ENCODE measurements at places on chromosomes 13 and 19.

DNA sequence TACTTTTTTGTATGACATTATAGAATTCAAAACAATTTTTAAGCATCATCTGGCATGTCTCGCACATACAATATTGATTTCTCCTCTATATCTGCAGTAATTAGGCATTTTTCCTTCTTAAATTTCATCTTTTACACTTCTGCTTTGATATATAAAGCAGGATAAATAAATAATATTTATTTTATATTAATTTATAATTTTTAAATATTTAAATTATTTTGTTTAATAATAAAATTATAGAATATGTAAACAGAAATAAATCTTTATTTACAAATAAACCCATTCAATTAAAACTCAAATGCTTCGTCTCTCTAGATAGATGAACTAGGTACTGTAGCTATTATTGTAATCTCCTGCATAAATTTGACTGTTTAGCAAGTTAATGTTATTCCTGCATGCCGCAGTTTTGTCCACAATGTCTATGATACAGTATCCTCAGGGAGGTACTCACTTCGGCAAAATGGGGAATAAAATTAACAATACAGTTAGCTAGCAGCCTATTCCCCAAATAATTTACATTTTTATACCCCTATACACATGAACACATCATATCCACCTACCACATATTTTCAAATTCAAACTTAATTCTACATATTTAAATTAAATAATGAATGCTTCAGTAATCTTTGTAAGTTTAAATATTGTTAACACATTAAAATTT lies 473.6 kb upstream of the SLC10A2 start:
- no peak for DNase-seq

- no peak for DNase-seq
Observed at GRCh38 chr19:13795595-13796300, 505 bp downstream of the ZSWIM4 start.

DNA sequence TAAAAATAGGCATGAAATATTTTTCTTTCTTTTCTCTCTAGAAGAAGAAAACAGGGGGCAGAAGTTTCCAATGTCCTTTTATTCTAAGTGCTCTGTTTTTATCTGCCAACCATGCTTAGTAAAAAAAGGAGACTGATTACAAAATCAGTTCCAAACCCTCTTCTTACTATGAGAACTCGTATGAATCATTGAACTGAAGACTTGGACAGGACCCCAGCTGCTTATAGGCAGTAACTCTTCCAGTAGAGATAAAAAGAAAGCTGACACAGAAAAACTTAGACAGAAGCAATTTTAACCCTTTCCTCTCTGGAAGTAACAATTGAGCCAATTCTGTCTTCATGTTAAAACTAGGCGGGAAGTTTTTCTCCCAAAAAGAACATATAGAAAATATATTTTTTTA lies 24.5 kb upstream of the FREM2 start:
- DNase-seq, result no peak

DNA sequence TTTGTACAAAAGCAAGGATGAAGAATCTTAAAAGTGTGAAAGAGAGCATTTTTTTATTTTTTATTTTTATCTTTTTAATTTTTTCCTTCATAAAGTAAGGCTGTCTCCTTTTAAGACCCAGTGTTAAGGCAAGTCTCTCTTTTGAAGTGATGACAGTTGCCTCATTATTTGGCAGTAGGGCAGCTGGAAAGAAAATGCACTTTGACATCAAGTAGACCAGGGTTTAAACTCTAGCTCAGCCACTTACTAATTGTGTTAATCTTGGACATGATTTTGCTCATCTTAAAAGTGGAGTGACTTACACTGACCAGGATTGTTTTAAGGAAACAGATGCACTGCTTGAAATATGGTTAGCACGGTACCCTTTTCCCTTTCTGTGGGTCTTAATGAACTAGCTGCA lies 18.5 kb downstream of the GPALPP1 start:
- no peak for DNase-seq

- DNase-seq, result peak; percentile 93
Observed at GRCh38 chr13:46982856-46983582, 86.2 kb upstream of the HTR2A start.

DNA sequence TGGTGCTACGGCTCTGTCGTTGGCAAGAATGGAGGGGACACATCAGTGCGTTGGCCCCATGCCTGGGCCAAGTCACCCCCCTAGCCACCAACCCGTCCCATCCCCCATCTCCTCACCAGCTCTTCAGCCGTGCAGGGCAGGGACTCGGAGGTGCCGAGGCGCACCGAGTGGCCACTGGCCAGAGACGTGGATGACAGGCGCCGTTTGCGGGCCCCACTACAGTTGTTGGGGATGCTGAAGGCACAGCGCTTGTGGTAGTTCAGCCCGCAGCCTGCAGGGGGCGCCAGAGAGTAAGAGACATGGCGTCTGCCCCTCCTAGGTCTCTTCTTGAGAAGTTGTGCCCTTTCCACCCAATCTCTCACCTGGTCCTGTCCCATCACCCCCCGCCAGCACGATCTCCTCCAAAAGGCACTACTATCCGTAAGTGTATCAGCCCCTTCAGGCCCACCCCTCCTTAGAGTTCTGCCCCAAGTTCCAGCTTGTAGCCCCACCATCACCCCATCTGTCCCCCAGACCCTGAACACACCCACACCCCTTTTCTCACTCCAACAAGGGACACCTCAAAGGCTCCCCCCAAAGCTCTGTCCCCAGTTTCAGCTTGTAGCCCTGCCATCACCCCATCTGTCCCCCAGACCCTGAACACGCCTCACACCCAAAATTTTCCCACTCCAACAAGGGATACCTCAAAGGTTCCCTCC lies 12.4 kb downstream of the PRKD2 start:
- DNase-seq, result no peak

GRCh38 chr13:97321101-97321500 lies 99.0 kb downstream of the MBNL2 start:
- DNase-seq, result no peak

- peak; percentile 100 for DNase-seq
Observed at GRCh38 chr19:38850436-38850975, 720 bp upstream of the HNRNPL start.

GRCh38 chr19:1847684-1848398 lies 442 bp downstream of the REXO1 start:
- no peak for DNase-seq

DNA sequence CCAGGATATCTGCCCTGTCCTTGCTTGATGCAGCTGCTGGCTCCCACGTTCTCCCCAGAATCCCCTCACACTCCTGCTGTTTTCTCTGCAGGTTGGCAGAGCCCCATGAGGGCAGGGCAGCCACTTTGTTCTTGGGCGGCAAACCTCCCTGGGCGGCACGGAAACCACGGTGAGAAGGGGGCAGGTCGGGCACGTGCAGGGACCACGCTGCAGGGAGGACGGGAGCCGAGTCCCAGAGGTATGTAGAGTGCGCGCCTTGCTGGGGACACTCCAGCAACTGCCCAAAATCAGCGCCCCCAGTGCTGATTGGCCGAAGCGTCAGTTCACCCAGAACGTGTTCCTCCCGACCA lies 30.3 kb upstream of the MIER2 start:
- no peak for DNase-seq

GRCh38 chr19:6423499-6424194 lies 964 bp downstream of the KHSRP start:
- DNase-seq, result no peak

DNA sequence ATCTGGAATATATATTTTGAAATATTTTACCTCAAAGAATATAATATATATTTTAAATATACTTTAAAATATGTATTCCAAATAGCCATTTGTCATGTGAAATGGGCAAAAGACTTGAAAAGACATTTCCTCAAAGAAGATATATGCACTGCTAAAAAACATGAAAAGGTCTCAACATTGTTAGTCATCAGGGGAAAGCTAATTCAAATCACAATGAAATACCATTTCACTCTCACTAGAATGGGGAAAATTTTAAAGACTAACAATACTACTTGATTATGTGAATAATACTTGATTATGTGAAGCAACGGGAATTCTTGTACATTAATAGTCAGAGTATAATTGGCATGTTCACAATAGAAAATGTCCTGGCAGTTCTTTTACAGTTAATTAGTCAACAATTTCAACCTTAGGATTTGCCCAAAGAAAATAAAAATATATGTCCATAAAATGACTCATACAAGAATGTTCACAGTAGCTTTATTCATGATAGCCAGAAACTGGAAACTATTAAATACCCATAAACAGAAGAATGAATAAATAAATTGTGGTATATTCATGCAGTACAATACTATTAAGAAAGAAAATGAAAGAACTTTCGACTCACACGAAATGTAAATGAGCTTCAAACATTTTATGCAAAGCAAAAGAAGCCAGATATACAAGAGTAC lies 6.8 kb upstream of the KBTBD6 start:
- DNase-seq, result no peak

GRCh38 chr13:53141336-53141735 lies 112.7 kb downstream of the OLFM4 start:
- no peak for DNase-seq

GRCh38 chr19:10835089-10835753 lies 791 bp downstream of the TMED1 start:
- no peak for DNase-seq

DNA sequence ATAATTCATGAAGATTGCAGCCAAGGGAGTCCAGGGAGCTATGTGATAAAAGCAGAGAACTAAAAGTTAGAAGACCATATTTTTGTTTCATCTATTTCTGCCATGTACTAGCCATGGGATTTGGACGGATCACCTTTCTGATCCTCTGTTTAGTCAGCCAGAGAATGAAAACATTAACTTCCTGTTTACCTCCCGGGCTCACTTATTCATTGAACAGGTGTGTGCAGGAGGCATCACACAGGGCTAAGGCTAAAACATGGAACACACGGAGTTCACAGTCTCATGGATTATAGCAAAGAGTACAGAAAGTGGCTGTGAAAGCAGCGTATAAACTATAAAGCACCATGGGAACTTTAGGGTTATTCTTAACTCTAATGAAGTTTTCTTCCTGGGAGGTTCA lies 96.8 kb downstream of the GPR12 start:
- no peak for DNase-seq

DNA sequence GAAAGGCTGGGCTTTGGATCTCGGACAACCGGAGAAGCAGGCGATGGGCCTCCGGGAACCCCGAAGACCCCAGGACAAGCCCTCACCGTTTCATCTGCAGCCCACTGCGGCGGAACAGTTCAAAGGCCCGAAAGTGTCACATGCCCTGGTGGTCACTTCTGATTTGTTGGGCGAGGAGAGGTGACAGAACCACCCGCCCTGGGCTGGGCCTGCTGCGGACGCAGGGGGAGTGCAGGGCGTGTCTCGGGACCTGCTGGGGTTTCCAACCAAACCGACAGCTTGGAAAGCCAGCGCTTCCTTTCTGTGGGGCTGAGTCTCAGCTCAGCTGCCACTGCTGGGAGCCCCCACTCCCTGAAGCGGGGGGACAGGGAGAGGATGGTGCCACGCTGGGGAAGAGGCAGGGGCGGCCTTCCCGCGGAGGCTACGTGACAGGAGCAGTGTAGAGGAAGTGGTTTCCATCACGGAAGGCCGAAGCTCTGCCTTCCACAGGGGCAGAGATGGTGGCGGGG lies 22.8 kb upstream of the ZBTB7A start:
- no peak for DNase-seq

DNA sequence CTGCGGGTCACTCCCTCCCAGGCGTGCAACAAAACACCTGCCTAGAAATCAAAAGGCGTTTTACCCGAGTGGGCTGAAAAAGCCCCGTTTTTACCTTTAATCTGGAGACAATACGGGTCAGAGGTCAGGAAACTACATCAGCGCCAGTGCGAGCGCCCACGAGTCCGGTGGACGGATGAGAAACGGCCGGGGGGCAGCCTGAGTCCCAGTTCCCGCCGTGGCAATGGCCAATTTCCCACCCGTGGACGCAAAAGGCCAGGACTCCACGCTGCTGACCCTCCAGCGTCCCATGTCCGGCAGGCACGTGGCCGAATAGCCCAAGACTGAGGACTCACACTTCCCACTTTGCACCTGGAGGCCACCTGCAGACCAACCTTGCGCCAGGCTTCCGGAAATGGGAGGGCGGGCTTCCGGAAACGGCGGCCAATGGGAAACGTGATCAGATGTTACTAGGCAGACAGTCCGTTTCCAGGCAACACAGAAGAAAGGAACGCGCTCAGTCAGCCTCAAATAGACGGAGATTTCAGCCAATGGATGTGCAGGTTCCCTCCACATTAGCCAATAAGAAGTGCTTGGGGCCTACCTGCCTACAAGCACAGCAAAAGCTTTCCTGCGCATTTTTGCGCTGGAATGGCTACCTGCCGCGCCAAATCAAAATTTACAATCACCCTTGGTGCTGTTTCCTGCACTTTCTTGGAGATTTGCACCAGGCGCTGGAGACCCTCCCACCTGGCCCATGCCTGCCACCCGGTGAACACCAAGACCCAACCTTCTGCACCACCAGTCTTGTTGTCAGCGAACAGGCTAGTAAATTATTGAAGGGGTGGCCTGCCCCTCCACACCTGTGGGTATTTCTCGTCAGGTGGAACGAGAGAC lies 47.4 kb downstream of the ZFP14 start:
- peak; percentile 91 for DNase-seq

DNA sequence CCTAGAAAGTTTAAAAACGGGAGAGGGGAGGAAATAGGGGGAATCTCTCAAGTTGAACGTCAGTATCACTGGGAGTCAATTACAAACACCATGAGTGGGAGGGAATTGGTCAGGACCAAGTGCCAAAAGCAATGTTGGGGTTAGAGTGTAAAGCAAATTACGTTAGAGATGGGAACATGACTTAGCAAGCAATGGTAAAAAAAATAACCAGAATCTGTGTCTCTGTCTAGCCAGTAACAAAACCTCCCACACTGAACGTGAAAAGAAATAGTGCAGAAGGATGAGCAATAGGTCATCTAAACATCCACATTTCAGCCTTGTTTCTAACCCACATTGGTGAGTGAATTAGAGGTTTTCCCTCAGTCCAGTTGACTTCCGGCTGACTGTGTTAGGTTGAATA lies 242.2 kb downstream of the COG6 start:
- no peak for DNase-seq

GRCh38 chr13:44437356-44438233 lies 64.0 kb downstream of the SERP2 start:
- DNase-seq, result no peak

DNA sequence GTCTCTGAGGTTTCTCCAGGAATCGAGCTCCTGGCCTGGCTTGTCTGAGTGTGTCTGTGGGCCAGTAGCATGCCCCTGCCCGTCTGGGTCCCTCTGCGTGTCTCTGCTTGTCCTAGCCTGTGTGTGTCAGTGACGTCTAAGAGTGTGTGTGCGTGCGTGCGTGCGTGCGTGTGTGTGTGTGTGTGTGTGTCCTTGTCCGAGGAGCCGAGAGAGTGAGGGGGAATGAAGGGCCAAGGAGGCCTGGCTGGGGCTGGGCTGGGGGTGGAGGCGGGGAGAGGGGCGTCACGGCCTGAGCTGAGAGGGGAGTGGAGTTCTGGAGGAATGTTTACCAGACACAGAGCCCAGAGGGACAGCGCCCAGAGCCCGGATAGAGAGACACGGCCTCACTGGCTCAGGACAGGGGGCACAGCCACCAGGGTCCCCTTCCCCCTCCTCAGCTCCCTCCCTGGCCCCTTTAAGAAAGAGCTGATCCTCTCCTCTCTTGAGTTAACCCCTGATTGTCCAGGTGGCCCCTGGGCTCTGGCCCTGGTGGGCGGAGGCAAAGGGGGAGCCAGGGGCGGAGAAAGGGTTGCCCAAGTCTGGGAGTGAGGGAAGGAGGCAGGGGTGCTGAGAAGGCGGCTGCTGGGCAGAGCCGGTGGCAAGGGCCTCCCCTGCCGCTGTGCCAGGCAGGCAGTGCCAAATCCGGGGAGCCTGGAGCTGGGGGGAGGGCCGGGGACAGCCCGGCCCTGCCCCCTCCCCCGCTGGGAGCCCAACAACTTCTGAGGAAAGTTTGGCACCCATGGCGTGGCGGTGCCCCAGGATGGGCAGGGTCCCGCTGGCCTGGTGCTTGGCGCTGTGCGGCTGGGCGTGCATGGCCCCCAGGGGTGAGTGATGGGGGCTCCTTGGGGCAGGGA lies at the start of gene AXL:
Gene AXL, plus strand, starts transcription at position 609 of the 893 bp plus-strand sequence. Its CDS starts 170 bp downstream, at position 779.
- DNase-seq, result no peak

Data from GM12864 (cell line).